Sciatic nerve (tissue), 2 donors: ENCODE measurements at places on chromosomes 7 and 10.

DNA sequence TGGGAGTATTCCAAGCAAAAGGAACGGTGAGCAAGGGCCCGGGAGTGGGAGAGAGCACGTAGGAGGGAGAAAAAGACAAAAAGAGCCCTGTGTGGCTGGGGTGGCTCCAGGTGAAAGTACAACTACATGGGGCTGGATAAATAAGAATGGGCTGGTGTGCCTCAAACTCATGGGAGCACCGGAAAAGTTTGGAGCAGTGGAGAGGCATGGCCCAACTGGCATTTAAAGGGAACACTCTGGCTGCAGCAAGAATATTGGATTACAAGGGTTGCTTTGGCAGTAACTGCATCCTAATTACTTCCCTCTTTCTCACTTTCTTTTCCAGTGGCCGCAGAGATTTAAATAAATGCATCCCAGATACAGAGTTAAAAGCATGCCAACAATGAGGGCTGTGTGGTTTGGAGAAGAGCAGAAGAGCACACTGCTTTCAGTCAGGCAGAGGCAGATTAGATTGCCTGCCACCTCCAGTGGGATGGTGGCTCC, 39.1 kb upstream of the HERPUD2 start:
- DNase-seq, result no peak

- peak; percentile 53 for DNase-seq
Observed at GRCh38 chr7:44564606-44565005, 9.1 kb downstream of the DDX56 start.

DNA sequence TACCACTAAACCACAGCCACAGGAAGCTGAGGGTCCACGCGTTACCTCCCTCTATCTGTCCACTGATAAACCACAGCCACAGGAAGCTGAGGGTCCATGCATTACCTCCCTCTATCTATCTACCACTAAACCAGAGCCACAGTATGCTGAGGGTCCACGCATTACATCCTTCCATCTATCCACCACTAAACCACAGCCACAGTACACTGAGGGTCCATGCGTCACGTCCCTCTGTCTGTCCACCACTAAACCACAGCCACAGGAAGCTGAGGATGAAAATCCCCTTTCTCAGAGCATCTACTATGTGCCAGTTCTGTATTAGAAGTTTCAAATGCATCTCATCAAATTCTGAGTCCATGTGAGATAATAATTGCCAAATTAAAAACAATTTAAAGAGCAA, 589.3 kb downstream of the DNAJB6 start:
- no peak for DNase-seq

DNA sequence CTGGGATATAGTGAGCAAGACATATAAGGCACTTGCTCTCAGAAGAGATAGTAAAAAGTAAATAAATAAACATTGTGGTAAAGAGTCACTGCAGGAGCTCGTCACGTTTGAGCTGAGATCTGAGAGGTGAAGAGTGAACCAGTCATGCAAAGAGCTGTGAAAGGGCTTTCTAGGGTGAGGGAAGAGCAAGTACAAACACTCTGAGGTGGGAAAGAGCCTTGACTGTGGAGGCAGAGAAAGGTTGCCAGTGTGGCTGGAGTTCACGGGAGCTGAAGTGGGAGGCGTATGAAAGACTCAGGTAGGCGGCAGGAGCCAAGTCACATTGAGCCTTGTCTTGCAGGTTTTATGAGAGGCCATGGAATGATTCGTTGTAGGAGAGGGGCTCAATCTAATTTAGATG, 141.0 kb downstream of the C1GALT1 start:
- no peak for DNase-seq

GRCh38 chr10:49595003-49595712, 15.0 kb upstream of the SLC18A3 start:
- DNase-seq, result no peak

GRCh38 chr7:52436278-52436677, 599.2 kb upstream of the POM121L12 start:
- no peak for DNase-seq

DNA sequence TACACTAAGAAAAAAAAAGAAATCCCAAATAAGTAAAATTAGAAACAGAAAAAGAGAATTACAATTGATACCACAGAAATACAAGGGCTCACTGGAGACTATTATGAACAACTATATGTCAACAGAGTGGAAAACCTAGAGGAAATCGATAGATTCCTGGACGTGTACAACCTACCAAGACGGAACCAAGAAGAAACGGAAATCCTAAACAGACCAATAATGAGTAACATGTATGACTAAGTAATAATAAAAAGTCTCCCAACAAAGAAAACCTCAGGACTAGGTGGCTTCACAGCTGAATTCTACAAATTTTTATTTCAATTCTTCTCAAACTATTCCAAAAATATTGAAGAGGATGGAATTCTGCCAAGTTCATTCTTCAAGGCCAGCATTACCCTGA, 13.9 kb downstream of the DIP2C start:
- no peak for DNase-seq

DNA sequence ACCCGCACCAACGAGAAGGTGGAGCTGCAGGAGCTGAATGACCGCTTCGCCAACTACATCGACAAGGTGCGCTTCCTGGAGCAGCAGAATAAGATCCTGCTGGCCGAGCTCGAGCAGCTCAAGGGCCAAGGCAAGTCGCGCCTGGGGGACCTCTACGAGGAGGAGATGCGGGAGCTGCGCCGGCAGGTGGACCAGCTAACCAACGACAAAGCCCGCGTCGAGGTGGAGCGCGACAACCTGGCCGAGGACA, 1.6 kb downstream of the VIM start:
- DNase-seq, result peak; percentile 79

GRCh38 chr7:121140790-121141189, 152.3 kb downstream of the CPED1 start:
- no peak for DNase-seq

DNA sequence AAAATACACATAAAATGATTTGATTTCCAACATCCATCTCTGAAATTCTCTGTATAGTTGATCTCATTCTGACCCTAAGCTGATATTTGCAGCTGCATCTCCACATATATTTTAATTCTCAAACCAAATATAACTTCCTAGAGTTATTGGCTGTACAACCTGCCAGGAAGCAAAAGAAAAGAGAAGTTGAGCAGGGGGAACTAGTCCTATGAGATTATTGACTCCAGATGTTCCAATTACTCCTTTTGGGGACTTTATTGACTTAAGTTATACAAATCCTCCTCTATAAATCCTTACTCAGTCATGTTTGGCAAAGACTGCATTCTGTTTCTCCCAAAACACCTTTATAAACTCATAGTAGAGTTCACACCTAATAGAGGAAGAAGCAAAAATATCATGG, 599.4 kb upstream of the ANKRD30A start:
- no peak for DNase-seq

GRCh38 chr10:127449490-127449889, 99.6 kb upstream of the NPS start:
- no peak for DNase-seq

DNA sequence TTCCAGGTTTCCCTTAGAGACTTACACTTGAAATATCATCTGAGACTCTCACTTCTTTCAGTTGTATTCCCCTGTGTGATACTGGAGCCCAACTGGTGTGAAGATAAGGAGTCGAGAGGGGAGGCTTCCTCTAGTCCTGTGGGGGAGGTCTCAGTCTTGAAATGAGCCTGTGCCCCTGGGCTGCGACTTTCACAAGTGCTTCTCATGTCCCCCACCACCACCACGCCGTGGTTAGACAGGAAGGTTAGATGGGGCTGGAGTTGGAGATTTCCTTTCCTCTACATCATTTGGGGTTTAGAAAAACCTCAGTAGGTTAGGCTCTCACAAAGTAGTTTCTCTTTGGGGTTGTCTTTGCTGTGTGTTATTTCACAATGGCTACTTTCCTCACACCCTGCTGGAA, 25.6 kb upstream of the MKX start:
- DNase-seq, result no peak

GRCh38 chr10:46787321-46787615, 124.0 kb upstream of the PTPN20 start:
- no peak for DNase-seq

DNA sequence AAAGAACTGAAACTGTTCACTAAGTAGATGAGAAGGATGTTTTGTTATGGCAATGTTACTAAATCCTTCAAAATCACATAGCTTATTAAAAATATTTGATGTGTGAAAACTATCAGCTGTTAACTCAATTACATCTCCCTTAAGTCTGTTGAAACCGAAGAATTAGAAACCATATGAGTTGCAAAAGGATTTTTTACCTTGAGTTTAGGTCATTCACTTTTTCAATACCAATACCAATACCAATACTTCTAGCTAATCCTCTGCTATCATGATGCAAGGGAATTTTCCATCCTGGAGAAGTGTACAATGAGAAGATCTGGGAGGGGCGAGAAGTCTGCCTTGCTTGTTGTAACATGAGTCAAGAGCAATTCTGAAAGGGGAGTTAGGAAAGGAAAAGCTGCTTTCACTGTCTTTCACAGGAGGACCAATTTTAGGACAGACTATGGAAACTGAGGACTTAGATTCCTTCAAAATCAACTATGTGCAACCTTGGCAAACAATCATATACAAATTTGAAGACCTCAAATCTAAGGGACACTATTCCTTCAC, 199.7 kb downstream of the IMMP2L start:
- no peak for DNase-seq

- DNase-seq, result peak; percentile 73
Observed at GRCh38 chr10:92291921-92292845, 1.2 kb downstream of the MARCHF5 start.

GRCh38 chr10:114437473-114438292, 33.4 kb upstream of the AFAP1L2 start:
- no peak for DNase-seq

GRCh38 chr7:131157530-131158243, 170.0 kb upstream of the MKLN1 start:
- DNase-seq, result no peak

- DNase-seq, result no peak
Observed at GRCh38 chr10:113618338-113618737, 45.5 kb downstream of the NRAP start.

DNA sequence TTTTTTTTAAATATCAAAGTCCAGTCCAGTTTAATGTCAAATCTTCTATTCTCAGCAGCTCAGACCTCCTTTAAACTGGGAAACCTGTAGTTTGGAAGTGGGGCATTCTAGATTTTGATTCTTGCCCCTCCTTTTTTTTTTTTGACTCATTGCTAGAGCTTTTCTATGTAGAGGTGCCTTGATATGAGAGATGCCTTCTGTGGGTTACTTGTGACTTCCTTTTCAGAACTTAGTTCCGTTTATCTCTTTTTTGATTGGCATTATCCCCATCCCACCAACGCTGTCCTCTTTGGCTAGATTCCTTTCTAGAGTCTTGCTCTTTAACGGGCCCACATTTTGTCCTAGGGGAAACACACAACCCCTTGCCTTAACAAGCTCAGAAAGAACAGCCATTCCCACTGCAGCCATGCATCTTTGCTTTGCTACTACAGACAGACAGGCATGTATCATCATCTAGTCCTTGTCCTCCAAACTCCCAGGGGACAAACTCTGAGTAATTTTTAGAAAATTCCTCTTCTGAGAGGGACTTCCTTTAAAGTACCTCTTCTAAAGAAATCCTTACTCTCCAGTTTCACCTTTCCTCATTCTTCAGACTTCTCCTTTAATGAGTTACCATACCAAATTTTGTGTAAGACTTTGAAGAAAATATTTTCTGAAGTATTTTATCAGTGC, 153.6 kb downstream of the PHF14 start:
- no peak for DNase-seq
